ENCODE measurements at places on chromosomes 16 and 17.
A peak's percentile ranks its signal among the peaks of the same experiment; 100 is the strongest.

- DNase-seq = no peak
Observed at GRCh38 chr16:59864981-59865666, 1131.0 kb upstream of the GOT2 start.

GRCh38 chr17:15456972-15457722 is 10.3 kb downstream of the CDRT4 start:
- DNase-seq = peak; percentile 27

DNA sequence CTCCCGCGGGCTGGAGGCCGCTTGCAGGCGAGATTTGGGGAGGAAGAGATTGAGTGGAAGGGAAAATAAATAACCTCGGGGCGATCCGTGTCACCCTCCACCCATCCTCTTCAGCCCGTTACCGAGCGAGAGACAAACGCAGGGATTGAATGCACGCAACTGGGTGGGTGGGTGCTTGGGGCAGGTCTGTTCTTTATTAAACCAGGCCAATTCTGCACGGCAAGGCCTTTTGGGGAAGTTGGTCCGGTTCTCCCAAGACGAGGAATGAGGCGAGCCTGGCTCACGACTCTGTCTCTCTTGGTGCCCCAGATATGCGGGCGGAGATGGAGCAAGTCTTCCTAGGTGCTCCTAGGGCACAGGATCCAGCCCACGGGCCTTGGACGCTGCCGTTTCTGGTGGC is 396 bp upstream of the HOXB7 start:
- no peak for DNase-seq

DNA sequence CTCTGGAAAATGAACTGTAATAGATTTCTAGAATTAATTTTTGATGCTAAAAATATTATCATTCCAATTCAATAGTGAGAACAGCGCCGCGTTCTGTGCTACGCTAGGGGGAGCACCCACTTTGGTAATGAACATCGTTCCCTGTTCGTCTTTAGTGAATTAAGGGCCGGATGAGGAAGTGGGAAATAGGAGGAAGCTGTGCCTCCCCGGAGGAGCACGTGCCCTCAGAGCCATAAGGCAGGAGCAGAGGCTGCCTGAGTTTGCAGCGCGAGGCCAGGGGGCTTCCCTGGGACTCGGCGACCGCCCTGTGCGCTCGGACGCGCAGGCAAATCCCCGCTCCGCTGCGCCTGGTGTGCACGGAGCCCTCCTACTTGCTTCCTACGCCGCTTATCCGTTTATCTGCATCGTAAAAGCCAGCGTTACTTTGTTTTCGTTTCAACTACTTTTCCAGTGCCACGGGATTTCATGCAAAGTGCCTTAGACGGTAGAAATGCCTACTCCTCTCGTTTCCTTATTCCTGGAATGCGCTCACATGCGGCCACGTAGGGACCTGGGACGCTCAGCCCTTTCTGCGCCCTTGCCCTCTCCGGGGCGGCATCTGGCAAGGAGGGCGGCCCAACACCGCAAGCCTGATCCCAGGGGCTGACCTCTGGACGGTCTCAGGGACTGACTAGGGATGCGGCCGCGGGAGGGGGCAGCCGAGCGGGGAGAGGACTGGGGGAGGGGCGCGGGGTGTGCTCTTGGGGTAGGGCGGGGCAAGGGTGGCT is 76.4 kb downstream of the KCNJ12 start:
- peak; percentile 65 for DNase-seq

GRCh38 chr17:82234211-82235055 is 5.6 kb downstream of the SLC16A3 start:
- no peak for DNase-seq

DNA sequence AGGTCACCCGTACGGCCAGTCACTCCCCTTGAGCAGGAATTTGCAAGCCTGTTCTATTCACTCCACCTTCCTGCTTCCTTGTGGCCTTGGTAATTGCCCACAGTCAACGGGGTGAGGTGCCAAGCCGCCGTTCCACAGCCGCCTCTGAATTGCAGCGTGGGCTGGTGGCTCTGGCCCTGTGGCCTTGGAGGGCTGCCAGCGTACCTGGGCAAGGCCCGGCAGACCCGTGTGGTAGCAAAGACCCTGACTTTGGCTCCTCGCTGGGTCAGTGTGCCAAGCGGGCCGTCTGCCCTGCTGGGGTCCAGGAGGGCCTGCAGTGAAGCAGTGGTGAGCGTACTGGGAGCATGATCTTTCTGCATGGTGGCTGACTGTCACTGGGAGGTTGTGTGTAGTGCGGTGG is 3.6 kb downstream of the BANP start:
- DNase-seq = no peak

- DNase-seq = no peak
Observed at GRCh38 chr17:17907469-17907868, 64.7 kb downstream of the TOM1L2 start.

DNA sequence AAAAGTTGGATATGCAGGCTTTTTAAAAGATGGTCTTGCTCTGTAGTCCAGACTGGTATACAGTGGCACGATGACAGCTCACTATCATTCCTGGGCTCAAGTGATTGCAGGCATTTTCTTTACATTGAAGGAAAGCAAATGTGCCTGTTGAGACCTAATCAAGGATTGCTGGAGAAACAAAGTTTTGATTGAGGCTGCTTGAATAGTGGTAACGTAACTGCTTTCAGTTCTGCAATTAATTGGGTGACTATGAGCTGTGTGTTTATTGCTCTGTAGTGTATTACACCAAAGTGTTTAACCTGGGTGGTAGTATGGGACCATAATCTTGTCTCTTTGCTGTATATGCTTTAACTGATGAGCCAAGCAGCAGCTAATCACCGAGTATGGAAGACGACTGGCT is 2.3 kb downstream of the UBB start:
- no peak for DNase-seq

DNA sequence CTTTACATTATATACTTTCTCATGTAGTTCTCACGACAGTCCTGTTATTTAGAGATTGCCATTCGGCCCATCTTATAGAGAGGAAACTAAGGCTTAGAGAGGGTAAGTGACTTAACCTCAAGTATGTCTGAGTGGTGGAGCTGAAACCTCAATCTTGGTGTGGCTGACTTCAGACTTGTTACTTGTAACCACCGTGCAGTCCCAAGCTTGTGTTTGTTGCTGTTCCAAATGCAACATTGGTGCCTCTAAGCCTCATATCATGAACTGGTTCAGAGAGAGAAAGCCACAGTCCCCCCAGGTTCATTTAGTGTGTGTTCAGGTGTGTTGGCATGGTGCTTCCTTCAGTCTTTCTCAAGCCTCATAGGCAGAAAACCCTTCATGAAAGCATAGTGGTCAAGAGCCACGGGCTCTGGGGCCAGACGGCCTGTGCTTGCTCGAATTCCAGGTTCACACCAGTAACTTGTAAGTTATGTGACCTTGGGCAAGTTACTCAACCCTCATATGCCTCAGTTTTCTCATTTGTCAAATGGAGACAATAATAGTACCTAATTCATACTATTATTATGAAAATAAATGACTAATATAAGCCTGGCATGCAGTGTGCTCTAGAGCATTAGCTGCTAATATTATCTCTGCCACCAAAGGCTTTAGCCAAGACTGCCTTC is 39.9 kb downstream of the CDH1 start:
- DNase-seq = no peak

DNA sequence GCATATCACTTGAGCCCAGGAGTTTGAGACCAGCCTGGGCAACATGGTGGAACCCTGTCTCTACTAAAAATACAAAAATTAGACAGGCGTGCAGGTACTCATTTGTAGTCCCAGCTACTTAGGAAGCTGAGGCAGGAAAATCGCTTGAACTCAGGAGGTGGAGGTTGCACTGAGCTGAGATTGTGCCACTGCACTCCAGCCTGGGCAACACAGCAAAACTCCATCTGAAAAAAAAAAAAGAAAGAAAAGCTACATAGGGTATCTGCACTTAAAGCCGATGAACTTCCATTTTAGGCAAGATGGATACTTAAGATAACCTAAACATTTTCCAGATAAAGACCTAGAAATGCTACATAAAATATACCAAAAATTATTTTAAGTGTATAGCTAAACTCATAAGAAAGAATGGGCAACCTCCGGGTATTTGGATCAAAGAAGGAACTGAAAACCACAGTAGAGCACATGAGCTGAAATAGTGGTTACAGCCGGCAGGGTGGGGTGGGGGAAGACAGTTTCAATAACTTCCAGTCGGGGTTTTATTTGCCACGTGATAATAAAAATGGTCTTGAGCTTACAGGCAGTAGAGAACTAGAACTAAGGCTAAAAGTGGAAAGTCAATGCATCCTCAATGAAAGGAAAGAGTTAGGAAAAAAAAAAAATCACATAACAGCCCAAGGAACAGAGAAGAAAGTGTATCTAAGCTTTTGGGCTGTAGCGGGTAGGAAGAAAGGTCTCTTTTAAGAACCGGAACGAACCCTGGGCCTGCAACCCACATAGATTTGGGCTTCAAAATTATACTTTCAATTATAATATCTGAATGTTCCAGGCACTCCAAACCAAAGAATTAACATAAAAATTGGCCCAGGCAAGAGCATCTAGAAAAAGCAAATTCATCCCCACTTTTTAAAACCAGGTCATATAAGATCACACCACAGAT is 53.1 kb downstream of the CFDP1 start:
- no peak for DNase-seq
